ENCODE measurements at places on chromosomes 3 and 15.

DNA sequence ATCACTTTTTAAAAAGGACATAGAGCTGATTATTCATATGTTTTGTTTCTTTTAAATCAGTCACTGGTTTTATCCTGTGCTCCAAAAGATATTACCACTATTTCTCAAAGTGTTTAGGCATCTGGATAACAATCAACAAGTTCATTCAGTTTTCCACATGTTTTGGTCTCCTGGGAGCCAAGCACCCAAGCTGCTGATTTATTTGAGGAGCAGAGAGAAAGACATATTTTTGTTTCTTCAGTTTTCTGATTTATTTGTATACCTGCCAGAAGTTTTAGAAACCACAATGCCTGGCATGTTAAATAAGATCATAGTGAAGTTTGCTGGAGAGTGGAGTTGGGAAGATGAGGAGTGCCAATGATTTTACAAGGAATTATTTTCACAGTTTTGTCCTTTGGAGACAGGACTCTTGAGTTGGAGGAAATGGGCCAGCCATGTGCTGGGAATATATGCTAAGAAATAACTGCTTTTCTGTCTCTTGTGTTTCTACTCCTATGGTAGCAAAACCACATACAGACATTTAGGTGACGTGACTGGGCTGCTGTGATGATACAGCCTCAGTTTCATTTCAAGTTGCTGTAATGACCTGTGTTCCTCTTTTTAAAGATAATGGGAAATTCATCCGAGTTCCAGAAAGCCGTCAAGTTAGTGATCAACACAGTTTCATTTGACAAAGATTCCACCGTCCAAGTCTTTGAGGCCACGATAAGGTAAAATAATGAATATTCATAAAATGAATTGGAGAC, 11.7 kb downstream of the EDEM1 start:
- H3K27ac ChIP-seq = peak overlapping the region; percentile 98
- no peaks in the 10 kb centered on the region for H3K27me3 ChIP-seq
- H3K36me3 ChIP-seq = peaks cover 90% of the 10 kb centered on the region
- DNase-seq = peak; percentile 64
- peaks cover 81% of the 10 kb centered on the region for H3K4me1 ChIP-seq
- H3K4me3 ChIP-seq = peak overlapping the region; percentile 28

- no peaks in the 10 kb centered on the region for H3K4me1 ChIP-seq
- H3K36me3 ChIP-seq = no peaks in the 10 kb centered on the region
- H3K27me3 ChIP-seq = no peaks in the 10 kb centered on the region
- H3K4me3 ChIP-seq = no peak overlapping the region
- no peak overlapping the region for H3K27ac ChIP-seq
Observed at GRCh38 chr15:78193731-78194567, 40.4 kb downstream of the ACSBG1 start.

DNA sequence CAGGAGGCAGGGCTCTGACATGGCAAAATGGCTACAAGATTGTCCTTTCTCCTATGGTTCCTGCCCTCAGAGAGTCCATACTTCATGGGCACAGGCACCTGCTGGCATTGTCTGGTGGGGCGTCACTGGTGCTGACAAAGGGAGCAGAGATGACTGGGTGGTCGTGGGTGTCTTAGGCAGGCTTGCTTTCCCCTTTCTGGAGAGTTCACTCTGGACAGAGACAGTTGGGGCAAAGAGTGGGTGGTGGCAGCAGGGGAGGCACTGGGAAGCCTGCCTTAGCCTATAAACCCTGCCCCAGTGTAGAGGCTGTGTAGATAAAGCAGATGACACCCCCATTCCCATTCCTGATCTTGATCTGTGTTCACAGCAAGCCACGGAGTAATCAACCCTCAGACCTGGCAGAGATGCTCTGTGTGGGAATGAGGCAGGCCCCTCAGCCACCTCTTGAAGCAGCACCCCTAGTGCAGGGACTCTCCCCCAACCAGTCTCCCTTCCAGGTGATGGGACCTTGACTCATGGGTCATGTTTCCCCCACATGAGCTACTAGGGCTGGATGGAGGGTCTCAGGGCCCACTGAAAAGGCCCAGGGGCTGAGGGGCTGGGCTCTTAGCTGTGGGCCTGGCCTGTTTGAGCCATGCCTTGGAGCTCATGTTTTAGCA, 20.7 kb upstream of the DOCK3 start:
- no peaks in the 10 kb centered on the region for H3K27me3 ChIP-seq
- H3K4me1 ChIP-seq = peaks cover 25% of the 10 kb centered on the region
- DNase-seq = no peak
- H3K27ac ChIP-seq = peak overlapping the region; percentile 48
- peaks cover 7% of the 10 kb centered on the region for H3K36me3 ChIP-seq
- no peak overlapping the region for H3K4me3 ChIP-seq

- H3K27me3 ChIP-seq = peaks cover 2% of the 10 kb centered on the region
- no peaks in the 10 kb centered on the region for H3K4me1 ChIP-seq
- H3K4me3 ChIP-seq = no peak overlapping the region
- H3K36me3 ChIP-seq = no peaks in the 10 kb centered on the region
Observed at GRCh38 chr3:64977308-64978100, 289.7 kb upstream of the ADAMTS9 start.

- peaks cover 4% of the 10 kb centered on the region for H3K27me3 ChIP-seq
- no peak for DNase-seq
- no peaks in the 10 kb centered on the region for H3K4me1 ChIP-seq
- H3K27ac ChIP-seq = no peak overlapping the region
- H3K36me3 ChIP-seq = no peaks in the 10 kb centered on the region
Observed at GRCh38 chr3:54134713-54135112, 12.4 kb downstream of the CACNA2D3 start.

- peak; percentile 48 for DNase-seq
- H3K4me1 ChIP-seq = peaks cover 68% of the 10 kb centered on the region
- H3K36me3 ChIP-seq = no peaks in the 10 kb centered on the region
Observed at GRCh38 chr3:5016211-5017161, 37.2 kb downstream of the BHLHE40 start.

DNA sequence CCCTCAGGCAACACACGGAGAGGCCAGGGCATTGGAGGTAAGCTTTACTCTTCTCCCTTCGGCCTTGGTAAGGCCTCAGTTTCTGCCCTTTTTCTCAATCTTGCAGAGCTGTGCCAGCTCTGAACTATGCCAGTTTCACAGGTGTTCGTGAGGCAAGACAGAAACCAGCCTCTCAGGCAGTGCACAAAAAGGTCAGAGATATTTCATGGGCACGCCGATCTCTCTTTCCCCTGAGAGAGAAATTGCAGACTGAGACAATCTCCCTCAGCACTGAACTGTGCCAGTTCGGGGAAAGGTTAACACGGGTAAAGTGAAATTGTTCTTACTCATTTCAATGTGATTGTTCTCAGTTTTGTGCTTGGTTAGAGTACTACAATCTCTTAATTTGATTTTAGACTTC, 88.5 kb downstream of the GMNC start:
- no peaks in the 10 kb centered on the region for H3K27me3 ChIP-seq
- H3K4me1 ChIP-seq = no peaks in the 10 kb centered on the region
- no peak overlapping the region for H3K27ac ChIP-seq
- H3K4me3 ChIP-seq = no peak overlapping the region
- no peaks in the 10 kb centered on the region for H3K36me3 ChIP-seq

DNA sequence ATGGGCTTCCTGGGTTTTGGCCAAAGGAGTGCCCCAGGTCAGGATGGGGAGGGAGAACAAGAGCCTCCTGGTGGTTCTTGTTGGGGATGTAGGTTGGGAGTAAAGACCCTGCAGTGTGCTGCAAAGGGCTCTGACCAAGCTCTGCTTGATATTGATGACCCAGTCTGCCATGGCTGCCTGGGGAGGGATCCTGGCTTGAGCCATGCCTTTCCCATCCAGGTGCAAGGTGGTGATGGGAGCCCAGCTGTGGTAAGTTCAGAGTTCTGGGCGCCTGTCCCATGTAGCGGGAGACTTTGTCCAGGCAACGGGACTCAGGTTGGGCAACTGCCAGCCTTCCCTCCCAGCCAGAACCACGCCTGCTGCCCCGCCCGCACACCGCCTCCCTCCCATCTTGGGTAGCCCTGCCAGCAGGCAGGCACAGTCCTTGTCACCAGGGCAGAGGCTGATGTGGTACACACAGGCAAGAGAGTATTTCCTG, 2.6 kb downstream of the GNAI2 start:
- H3K4me3 ChIP-seq = peak overlapping the region; percentile 90
- H3K27ac ChIP-seq = peak overlapping the region; percentile 96
- H3K27me3 ChIP-seq = no peaks in the 10 kb centered on the region
- DNase-seq = peak; percentile 37

DNA sequence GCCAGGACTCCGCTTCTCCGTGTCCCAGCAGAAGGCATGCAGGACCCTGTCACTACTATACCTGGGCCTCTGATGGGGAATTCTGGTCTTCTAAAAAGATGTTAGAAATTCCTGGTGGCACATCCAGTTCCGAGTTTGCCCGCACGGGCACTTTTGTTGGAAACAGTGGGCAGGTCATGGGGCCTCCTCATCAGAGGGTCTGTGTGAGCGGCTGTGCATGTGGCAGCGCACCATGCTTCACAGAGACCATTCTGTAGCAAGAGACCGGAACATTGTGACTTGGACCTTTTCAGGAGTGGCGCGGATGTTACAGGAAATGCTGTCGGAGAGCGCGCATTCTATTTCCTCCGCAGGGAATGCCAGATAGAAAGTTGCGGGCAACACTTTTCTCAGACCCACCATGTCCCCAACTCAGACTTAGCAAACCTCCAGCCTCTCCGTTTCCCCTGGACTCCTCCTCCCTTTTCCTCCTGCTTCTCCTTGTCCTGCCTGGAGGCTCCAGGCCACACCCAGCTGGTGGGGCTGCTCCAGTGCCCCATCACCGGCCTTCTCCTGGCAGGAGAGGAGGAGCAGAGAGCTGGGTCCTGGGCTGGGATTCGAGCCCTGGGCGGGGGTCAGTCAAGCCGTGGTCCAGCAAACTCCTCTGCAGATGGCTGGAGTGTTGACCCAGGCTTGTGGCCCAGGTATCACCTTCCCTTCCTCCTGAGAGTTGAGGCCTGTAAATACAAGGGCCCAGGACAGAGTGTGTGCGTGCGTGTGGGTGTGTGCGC, 46.6 kb downstream of the KLF13 start:
- H3K4me3 ChIP-seq = no peak overlapping the region
- H3K27me3 ChIP-seq = no peaks in the 10 kb centered on the region
- DNase-seq = no peak

- DNase-seq = no peak
- no peaks in the 10 kb centered on the region for H3K27me3 ChIP-seq
- no peaks in the 10 kb centered on the region for H3K36me3 ChIP-seq
- H3K4me1 ChIP-seq = no peaks in the 10 kb centered on the region
- no peak overlapping the region for H3K27ac ChIP-seq
- no peak overlapping the region for H3K4me3 ChIP-seq
Observed at GRCh38 chr3:182618981-182619591, 174.2 kb upstream of the ATP11B start.

DNA sequence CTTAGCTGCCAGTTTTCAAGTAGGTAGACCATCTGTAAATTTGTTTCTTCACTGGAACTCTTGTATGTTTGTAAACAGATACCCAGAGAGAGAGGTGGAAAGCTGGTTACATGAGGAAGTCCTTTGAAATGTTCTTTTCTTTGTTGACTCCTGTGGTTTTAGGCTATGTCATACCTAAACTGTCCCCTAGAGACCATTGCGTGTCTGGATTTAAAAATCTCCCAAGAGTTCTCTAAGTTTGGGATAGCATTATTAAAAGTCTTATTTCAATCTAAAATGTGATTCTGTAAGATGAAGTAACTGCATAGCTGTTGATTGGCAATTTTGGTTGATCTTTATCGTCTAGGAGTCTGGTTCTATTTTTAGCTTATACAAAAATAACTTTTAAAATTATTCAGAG, 127.2 kb downstream of the GHSR start:
- H3K27me3 ChIP-seq = no peaks in the 10 kb centered on the region
- H3K36me3 ChIP-seq = peaks cover 19% of the 10 kb centered on the region
- H3K4me1 ChIP-seq = peaks cover 20% of the 10 kb centered on the region
- H3K4me3 ChIP-seq = no peak overlapping the region

- peaks cover 47% of the 10 kb centered on the region for H3K4me1 ChIP-seq
- H3K4me3 ChIP-seq = peak overlapping the region; percentile 34
- DNase-seq = peak; percentile 70
- peaks cover 22% of the 10 kb centered on the region for H3K36me3 ChIP-seq
- peak overlapping the region; percentile 41 for H3K27ac ChIP-seq
Observed at GRCh38 chr15:60729850-60730458, 251.0 kb upstream of the ICE2 start.

DNA sequence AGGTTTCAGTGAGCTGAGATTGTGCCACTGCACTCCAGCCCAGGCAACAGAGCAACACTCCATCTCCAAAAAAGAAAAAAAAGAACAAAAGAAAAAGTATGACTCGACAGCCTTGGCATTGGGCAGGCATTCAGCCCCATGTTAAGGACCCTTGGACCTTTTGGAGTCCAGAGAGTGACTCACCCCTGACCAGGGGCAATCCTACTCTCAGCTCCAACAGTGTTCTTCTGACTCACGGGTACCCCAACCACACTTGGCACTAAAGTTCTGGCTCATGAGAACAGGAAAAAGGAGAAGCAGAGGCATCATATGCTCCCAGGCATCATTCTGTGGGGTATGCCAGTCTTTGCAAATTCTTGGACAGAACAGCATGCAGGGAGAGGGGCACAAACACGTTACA, 252.4 kb upstream of the HES1 start:
- H3K27me3 ChIP-seq = no peaks in the 10 kb centered on the region
- H3K4me3 ChIP-seq = no peak overlapping the region
- no peaks in the 10 kb centered on the region for H3K36me3 ChIP-seq
- H3K27ac ChIP-seq = no peak overlapping the region
- no peaks in the 10 kb centered on the region for H3K4me1 ChIP-seq

DNA sequence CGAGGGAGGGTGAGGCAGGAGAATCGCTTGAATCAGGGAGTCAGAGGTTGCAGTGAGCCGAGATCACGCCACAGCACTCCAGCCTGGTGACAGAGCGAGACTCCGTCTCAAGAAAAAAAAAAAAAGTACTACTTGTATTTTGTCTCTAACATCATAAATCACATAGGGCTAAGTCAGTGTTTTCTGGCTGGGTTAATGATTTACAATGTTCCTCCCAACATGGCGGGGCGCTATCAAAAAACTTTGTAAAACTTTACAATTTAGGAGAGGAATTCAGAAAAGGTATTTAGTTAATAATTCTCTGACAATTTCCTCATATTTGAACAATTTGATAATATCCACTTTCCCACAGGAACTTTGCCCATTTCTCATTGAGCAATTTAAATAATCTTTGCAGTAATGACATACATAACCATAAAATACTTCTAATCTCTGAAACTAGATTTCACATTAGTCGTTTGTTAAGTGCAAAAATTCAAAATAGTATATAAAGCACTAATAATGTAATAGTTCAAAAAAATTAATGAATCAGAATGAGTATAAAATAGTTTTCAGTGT, 26.6 kb upstream of the B3GNT5 start:
- H3K4me3 ChIP-seq = no peak overlapping the region
- H3K36me3 ChIP-seq = no peaks in the 10 kb centered on the region
- peaks cover 36% of the 10 kb centered on the region for H3K4me1 ChIP-seq
- H3K27me3 ChIP-seq = no peaks in the 10 kb centered on the region

DNA sequence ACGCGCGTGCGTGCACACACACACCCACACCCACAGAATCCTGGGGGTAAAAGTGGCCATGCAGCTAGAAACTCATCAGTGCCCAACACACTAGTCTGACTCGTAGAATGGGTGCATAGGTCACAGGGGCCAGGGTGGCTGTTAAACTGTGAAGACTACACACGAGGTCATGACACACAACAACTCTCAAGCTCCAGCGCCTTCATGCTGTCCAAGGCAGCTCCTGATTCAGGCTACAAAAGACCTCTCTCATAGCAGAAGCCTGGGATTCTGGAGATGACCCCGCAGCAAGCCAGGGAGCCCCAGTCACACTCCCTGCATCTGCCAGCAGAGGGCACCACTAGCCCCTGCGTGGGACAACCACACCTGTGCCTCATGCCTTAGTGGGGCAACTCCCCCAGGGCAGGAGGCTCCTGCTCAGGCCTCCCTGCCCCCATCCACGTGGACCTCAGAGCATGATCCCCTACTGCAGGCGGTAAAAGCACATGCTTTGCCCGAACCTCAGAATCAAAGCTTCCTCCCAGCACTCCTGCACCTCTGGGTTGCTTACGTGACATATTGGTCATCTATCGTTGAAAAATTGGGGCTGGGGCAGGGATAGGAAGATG, 93.1 kb downstream of the LRIG1 start:
- no peaks in the 10 kb centered on the region for H3K27me3 ChIP-seq
- peak; percentile 85 for DNase-seq
- H3K27ac ChIP-seq = no peak overlapping the region
- no peak overlapping the region for H3K4me3 ChIP-seq

Data from activated CD4-positive, alpha-beta T cell treated with anti-CD3 and anti-CD28 coated beads for 36 hours (primary cell).